ENCODE measurements at places on chromosomes 16 and 17. TPM values are rescaled to one million over a fixed set of nuclear protein-coding genes. Genes with fewer than 3 reads are reported as not detected.

The TIMM22 gene
- total RNA-seq = 8.3 TPM

The COPS3 gene
- total RNA-seq = 43.9 TPM

DNA sequence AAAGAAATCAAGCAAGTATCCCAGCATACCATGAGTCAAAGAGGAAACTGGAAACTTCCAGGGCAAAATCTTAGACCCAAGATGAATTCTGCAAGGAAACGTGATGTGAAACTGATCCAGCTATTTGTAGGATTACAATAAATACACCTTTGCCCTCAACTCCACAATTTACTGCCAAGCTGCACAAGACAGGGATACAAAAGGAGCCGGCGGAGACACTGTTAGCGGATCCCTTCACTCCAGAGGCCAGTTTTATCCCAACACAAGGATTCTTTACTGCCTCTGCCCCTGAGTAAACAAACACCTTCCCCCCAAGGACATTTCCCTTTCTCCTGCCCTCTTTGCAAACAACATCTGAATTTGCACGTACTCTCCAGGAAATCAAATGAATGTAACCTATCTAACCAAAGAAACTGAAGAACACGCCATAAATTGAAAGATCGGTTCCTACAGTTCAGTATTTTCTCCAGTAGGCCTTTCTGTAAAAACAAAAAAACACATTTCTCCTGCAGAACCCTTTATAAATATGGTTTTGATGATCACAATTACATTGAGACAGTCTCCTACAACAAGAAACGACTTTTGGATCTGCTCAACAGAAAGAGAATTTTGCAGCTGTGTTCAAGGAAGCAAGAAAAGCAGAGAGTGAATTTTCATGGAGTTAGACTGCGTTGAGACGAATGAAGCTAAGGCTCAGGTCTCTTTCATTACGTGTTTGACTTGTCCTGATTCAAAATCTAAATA lies 1.4 kb upstream of the CBX2 start:
- peaks cover 44% of the 10 kb centered on the region for H3K27me3 ChIP-seq
- no peaks in the 10 kb centered on the region for H3K36me3 ChIP-seq
- no peak for DNase-seq
- H3K4me3 ChIP-seq = no peak overlapping the region

GRCh38 chr16:2170080-2170479 lies 14.5 kb downstream of the TRAF7 start:
- no peaks in the 10 kb centered on the region for H3K27me3 ChIP-seq
- no peaks in the 10 kb centered on the region for H3K4me1 ChIP-seq
- H3K27ac ChIP-seq = no peak overlapping the region
- no peak overlapping the region for H3K4me3 ChIP-seq

DNA sequence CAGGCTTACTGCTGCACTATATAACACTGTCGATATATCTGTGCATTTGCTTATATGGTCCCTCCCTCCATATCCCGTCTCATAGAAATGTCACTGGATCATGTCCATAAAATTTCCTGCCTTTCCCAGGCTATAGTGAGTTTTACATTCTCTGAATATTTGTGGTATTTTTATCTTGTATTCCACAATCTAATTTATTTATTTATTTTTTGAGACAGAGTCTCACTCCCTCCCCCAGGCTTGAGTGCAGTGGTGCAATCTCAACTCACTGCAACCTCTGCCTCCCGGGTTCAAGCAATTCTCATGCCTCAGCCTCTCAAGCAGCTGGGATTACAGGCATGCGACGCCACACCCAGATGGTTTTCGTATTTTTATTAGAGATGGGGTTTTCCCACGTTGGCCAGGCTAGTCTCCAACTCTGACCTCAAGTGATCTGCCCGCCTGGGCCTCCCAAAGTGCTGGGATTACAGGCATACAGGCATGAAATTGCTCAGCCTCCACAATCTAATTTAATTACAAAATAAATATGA lies 12.9 kb downstream of the TRIM37 start:
- no peaks in the 10 kb centered on the region for H3K4me1 ChIP-seq
- H3K27ac ChIP-seq = peak overlapping the region; percentile 19
- H3K36me3 ChIP-seq = peaks cover 4% of the 10 kb centered on the region
- H3K27me3 ChIP-seq = no peaks in the 10 kb centered on the region
- peak; percentile 36 for DNase-seq
- H3K4me3 ChIP-seq = no peak overlapping the region
